Fibroblast of lung (primary cell): ENCODE measurements at places on chromosomes 5 and 9. TPM values are rescaled to one million over a fixed set of nuclear protein-coding genes. Genes with fewer than 3 reads are reported as not detected.

ATP6V0E1 gene
- polyA plus RNA-seq: 595 and 635 TPM in 2 replicates

SCGB3A2 gene
- not detected in 2 replicates for polyA plus RNA-seq

ABCA2 gene
- polyA plus RNA-seq: 8.5 and 13.4 TPM in 2 replicates

- no peak overlapping the region for H3K27ac ChIP-seq
- H3K4me1 ChIP-seq: peaks cover 4% of the 10 kb centered on the region
- DNase-seq: no peak
- no peaks in the 10 kb centered on the region for H3K27me3 ChIP-seq
- no peaks in the 10 kb centered on the region for H3K36me3 ChIP-seq
Observed at GRCh38 chr9:128702949-128703615, 779 bp downstream of the PKN3 start.

MORN5 gene
- polyA plus RNA-seq: not detected in 2 replicates

PCDHGA12 gene
- 11.9 and 14.1 TPM in 2 replicates for polyA plus RNA-seq

DNA sequence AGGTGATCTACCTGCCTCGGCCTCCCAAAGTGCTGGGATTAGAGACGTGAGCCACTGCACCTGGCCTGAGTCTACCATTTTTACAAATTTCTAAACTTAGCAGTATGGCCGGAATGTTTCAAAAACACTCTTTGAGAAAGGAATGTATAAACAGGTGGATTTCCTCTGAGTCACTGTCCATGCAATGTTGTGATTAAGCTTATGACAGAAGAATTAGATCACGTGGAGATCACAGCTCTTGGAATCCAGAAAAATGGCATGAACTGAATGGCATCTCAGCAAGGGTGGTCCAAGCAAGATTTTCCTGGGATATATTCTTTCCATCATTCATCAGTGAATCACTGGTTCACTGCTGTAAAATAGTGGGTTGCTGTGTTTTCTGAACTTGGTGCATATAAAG is 865.0 kb downstream of the PTPRD start:
- H3K27ac ChIP-seq: no peak overlapping the region
- DNase-seq: peak; percentile 62
- H3K36me3 ChIP-seq: no peaks in the 10 kb centered on the region
- H3K4me3 ChIP-seq: no peak overlapping the region

GRM6 gene
- not detected in 2 replicates for polyA plus RNA-seq

HBEGF gene
- polyA plus RNA-seq: 8.7 and 10.3 TPM in 2 replicates

DNA sequence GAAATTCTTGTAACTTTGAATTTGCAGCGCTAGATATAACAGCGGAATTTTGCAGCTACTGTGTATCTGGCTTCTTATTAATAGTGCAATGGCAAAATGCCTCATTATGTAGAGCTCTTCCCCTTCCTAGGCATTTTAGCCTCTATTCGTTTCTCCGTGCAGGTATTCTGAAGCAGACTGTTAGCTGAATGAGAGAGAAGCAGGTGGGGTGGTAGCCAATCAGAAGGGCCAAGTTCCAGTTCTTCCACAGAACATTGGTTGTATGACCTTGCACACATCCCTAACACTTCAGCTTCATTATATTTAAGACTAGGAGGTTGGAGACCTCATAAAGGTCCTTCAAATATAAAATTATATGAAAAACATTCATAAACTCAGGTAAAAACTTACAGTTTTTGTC is 1.2 kb upstream of the VPS13A start:
- no peaks in the 10 kb centered on the region for H3K27me3 ChIP-seq
- no peak overlapping the region for H3K4me3 ChIP-seq
- H3K4me1 ChIP-seq: peaks cover 2% of the 10 kb centered on the region
- DNase-seq: no peak
- H3K27ac ChIP-seq: no peak overlapping the region

SLC30A5 gene
- 43.0 and 48.0 TPM in 2 replicates for polyA plus RNA-seq

GRCh38 chr5:10703676-10704075 is 57.4 kb downstream of the DAP start:
- H3K4me1 ChIP-seq: peaks cover 29% of the 10 kb centered on the region
- H3K27ac ChIP-seq: no peak overlapping the region
- no peak overlapping the region for H3K4me3 ChIP-seq

TMEM252 gene
- polyA plus RNA-seq: not detected in 2 replicates
